ENCODE measurements at places on chromosomes 5 and 9.
A peak's percentile ranks its signal among the peaks of the same experiment; 100 is the strongest.

DNA sequence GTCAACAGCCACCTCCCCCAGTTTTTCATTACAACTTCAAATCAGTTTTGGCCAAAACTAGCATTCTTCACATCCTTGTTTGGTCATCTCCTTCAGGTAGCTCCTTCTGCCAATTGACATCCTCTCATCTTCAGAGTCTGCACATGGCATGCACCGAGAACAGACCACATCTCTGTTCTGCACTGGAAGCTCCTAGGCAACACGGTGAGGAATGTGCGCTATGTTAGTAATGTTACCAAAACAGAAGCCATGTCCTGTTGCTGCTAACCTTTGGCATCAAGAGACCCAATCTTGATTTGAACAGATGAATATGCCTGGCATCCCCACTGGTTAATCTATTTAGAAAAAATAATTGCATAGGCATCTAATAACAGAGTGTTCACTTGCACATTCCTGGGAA is 5.1 kb upstream of the HK3 start:
- no peak for DNase-seq

DNA sequence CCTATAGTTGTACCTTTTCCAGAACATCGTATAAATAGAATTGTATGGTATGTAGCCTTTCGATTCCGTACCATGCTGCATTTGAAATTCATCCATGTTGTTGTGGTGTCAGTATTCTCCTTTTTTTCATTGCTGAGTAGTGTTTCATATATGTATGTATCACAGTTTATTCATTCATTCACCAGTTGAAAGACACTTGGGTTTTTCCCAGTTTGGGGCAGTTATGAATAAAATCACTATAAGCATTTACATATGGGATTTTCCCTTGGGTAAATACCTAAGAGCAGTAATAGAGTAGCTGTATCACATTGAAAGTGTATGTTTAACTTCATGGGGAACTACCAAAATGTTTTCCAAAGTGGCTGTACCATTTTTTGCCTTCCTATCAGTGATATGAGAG is 16.1 kb upstream of the FKTN start:
- DNase-seq, result no peak

- no peak for DNase-seq
Measured at GRCh38 chr5:133531594-133531993, 80.7 kb downstream of the FSTL4 start.

DNA sequence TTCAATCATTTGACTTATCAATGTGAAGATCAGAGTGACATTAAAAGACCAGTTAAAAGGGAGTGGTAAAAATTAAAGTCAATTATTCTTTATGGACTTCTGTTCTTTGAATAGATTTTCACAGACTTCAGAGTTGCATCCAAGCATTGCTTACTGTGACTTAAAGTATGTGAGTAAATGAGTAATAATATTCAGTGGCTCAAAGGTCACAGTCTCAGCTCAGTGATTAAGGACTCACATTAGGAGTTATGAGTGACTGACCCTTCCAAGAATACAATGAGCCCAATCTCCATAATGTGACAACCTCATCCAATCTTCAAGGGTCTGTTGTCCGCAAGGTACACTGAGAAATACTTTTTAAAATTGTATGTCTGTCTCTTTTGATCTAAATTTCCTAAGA is 811.2 kb downstream of the BRINP1 start:
- DNase-seq, result no peak

DNA sequence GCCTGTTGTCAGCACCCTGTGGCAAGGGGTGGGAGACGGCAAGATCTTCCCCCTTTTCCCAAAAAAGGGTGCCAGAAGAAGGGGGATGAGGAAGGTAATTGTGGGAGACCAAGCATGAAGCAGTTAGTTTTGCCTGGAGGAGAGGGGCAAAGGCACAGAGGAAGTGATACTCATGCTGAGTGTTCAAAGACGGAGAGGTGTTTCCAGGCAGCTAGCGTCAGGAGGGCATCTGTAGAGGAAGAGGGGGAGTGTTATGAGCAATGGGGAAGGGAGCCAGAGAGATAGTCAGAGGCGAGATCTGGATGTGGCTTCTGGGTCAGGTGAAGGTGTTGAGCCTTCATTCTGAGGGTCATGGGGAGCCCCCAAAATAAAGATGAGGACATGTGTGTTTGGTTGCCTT is 26.9 kb upstream of the ADAM19 start:
- DNase-seq, result no peak

GRCh38 chr9:136011703-136012496 is 50.7 kb upstream of the UBAC1 start:
- DNase-seq, result peak; percentile 94

GRCh38 chr5:10411336-10411735 is 30.3 kb upstream of the ROPN1L start:
- no peak for DNase-seq

GRCh38 chr5:43309637-43310036 is 3.6 kb downstream of the HMGCS1 start:
- no peak for DNase-seq

GRCh38 chr9:132543960-132544359 is 38.4 kb upstream of the BARHL1 start:
- no peak for DNase-seq

DNA sequence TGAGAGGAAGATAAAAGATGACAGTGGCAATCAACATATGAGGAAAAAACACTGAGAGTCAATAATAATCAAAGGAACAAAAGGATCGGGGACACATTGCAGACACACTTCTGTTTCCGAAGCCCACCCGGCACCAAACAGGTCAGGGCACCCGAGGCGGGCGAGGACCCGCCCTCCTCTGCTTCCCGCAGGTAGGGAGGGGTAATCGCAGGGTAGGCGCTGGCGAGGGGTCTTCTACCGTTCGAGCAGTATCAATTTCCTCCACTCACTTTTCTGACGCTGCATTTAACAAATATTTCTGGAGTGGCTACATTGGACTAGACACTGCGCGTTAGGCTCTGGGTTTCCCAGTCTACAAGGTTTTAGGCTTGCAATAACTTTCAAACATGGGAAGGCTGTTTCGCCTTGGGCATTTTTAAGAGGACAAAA is 1.3 kb downstream of the TXN start:
- no peak for DNase-seq

Measured in HuH-7.5 (cell line).